HAP-1 (cell line): ENCODE measurements at places on chromosomes 1 and 21.

DNA sequence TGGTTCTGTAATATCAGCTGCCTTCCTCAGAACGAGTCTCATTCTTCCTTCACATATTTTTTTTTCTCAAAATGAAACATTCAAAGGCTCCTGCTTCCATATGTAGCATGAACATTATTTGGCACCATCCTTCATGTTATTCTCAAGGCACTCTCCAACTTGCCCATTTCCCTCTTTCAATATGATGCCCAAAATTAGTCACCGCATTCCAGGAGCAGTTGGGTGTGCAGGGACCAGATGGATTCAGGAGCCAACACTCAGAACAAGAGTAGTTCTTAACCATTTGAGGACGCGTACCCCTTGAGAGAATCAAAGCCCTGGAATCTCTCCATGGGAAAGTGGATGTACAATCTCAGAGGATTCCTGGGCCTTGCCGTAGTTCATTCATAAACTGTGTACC lies 50.3 kb downstream of the KCNK1 start:
- no peak for DNase-seq

DNA sequence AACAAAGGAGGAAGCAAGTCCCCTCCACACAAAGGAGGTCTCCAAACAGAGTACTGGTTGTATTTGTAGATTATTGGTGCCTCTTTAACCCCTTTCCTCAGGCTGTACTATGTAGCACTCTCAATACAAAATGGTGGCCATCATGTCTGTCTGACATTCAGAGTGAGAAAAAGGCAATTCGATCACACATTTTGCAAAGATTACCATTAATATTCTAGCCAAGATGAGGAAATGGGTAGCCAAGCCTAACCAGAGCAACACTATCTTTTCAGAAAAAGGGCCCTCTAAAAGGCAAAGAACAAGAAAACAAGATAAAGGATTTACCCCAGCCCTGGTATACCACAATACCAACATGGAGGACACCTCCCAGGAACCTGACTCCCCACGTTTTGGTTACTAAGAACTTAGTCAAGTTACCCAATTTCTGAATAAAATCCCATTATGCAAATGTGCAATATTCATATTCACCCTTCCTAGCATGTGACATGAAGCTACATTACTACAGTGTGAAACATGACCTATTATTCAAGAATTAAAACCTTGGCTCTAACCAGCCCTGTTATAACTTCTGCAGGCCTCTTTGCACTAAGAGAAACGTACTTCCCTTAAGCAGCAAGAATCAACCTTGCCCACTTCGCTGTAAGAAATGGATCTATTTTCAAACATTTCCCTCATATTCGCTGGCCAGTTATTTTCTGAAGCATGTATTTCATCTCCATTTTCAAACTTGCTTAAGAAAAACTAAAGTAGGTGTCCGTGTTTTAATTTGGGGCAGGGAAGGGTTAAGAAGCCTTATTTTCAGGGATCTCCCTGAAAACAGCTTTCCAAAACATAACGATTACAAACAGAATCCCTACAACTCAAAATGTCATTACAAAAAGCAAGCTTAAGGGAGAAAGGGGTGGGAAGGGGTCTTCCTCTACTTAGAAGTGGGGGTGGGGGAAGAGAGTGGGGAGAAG lies 2.1 kb downstream of the KDM5B start:
- peak; percentile 11 for DNase-seq

DNA sequence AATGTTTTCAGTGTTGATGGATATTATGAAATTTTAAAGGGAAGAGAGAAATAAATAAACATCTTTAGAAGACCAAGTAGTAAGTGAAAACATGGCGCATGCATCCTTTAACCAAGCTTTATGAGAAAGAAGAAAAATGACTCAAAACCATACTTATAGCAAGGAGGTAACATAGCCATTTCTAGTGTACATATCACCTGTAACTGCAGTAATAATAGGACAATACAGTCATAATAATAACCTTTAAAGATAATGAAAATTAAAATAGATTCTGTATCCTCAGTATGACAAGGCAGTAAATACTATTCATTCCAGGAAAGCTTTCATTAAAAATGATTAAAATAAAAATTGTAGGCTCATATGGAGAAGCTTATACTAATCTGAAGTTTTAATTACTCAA lies 141.2 kb downstream of the COL24A1 start:
- no peak for DNase-seq

- no peak for DNase-seq
These were observed 50.1 kb downstream of the NDUFS5 start for GRCh38 chr1:39076127-39076798.

- DNase-seq, result no peak
These were observed 15.2 kb upstream of the ADAMTSL4 start for GRCh38 chr1:150534002-150534401.

DNA sequence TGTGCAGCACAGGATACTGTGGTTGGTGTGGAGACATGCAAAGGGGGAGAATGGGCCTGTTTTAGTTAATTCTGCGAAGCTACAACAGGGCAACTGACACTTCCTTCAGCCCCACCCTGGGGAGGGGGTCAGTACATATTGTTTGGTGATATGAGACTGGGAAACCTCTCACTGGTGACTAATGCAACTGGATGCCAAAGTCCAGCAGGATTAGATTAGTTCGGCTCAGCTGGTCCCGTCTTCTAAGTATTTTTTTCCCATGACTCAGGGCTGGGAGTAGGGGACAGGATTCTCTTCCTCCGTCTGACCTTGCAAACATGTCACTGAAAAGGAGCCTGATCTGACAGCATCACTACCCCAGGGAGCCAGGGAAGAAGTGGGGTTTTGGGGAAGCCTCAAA lies 43.0 kb downstream of the PLXNA2 start:
- no peak for DNase-seq

DNA sequence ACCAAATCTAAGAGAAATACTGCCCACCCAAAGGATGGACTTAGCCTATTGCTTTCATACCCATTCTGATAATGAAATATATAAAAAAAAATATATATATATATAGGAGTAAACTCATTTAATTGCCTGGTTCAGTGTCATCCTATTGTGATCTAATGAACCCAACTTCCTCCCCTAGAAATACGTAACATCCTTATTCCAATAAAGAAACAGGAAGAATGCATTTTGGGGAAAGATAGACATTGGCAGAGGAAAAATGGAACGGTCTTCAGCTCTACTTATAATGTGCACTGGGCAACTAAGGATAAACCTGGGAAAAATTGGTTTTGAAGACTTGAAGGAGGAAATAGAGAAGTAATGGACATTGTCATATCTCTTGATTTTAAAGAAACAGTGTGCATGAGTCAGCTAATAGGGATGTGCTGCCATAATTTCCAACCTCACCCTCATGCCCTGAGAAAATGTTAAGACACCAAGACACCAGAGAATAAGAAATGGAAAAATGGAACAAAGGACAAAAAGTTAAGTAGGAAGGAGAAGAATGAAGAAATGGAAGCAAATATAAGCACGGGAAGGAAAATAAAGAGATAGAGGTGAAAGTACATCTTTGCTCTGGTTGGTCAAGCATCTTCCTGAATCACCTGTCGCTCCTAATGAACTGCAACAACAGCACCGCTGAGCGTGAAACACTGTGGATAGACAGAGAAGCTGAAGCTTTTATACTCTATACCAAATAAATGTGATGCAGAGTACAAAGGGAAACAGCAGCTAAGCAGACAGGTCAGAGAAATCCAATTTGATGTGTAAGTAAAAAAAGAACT lies 5.4 kb downstream of the UBR4 start:
- DNase-seq, result no peak

- DNase-seq, result no peak
These were observed 30.4 kb upstream of the GNG12 start for GRCh38 chr1:67863637-67864036.

DNA sequence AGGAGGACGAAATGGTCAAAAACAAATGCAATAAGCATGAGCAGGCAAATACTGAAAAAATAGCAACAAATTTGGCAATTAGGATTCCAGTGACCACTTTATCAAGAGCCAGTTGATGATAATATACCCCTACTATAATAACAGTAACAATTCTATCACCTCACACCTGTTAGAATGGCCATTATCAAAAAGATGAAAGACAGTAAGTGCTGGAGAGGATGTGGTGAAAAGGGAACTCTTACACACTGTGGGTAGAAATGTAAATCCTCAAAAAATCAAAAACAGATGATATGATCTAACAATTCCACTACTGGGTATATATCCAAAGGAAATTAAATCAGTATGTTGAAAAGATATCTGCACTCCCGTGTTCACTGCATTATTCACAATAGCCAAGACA lies 114.3 kb upstream of the GFI1 start:
- no peak for DNase-seq

- DNase-seq, result peak; percentile 29
These were observed 958 bp downstream of the NFYC start for GRCh38 chr1:40692429-40692895.

DNA sequence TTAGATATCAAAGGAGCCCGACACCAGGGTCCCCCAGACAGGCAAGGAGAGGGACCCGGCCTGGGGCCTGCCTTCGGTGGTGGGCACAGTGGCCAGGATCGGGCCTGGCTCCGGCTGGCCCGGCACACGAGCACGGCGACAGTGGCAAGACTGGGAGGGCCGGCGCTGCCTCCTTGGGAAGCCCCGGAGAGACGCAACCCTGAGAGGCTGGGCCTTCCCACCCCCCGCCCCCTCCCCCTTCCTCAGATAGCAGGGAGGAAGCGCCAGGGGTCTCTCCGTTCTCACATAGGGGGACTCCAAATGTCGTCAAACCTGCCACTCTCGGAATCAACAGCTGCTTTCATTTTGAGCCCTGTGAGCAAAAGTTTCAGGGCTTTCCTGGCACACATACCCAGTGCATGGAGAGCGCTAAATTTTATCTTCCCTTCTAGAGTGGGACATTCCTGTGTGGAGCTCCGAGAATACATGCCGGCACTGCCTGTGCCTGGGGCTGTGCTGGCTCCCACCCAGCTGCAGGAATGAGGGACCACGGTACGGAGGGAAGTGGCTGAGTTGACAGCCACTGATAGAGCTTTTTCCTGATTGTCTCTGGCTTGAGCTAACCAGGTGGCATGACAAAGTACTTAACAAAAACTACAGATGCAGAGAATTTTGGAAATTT lies 62.4 kb downstream of the CD247 start:
- peak; percentile 48 for DNase-seq

GRCh38 chr1:8739377-8739776 lies 78.1 kb downstream of the RERE start:
- DNase-seq, result no peak

DNA sequence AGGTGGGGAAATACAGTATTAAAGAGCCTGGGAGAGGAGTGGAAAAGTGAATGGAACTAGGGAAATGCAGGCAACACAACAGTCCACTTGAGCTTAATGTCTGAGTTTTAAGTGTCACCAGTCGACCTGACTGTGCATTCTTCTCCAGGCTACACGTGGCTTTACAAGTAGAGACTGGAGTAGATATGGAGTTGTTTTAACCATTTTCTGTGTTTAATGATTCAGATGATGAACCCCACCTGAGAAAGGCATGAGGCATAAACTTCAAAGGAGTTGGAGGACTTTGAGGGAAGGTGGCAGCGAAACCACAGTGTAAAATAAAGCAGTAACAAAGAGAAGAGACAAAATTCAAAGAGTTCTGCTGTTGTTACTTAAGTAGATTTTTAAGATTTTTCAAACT lies 12.6 kb downstream of the FUBP1 start:
- no peak for DNase-seq

DNA sequence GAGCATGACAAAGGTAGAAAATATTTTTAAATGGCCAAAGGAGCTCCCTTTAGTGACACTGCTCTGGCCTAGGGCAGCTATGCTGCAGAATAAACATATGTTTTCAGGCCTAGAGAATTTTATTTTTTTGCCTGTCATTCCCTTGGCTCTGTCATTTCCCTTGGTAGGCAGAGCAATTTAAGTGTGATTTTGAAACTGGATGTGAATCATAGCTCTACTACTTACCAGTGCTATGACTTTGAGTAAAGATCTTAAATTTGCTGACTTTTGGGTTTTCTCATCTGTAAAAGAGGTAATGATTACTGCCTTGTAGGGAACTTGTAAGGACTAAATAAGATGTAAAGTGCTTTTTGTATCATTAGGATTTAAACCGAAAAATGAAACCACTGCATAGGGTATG lies 189.0 kb upstream of the ZRANB2 start:
- no peak for DNase-seq

GRCh38 chr1:68221001-68221979 lies 11.0 kb downstream of the WLS start:
- DNase-seq, result no peak

DNA sequence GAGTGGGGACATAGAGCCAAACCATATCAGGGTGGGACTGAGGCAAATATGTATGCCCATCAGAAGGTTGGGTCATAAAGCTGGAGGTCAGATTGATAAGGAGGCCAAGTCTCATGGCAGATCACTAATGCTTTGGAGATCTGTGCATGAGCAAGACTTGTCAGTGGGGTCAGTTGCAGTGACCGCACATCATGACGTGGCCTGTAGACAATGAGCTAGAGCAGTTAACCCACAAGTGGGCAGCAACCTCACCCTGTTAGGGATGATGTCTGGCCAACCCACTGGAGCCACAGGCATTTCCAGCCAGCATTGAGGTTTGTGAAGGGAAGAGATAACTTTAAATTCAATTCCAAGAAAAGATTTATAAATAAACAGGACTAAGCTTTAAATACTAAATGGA lies 66.7 kb downstream of the XCL1 start:
- DNase-seq, result no peak

DNA sequence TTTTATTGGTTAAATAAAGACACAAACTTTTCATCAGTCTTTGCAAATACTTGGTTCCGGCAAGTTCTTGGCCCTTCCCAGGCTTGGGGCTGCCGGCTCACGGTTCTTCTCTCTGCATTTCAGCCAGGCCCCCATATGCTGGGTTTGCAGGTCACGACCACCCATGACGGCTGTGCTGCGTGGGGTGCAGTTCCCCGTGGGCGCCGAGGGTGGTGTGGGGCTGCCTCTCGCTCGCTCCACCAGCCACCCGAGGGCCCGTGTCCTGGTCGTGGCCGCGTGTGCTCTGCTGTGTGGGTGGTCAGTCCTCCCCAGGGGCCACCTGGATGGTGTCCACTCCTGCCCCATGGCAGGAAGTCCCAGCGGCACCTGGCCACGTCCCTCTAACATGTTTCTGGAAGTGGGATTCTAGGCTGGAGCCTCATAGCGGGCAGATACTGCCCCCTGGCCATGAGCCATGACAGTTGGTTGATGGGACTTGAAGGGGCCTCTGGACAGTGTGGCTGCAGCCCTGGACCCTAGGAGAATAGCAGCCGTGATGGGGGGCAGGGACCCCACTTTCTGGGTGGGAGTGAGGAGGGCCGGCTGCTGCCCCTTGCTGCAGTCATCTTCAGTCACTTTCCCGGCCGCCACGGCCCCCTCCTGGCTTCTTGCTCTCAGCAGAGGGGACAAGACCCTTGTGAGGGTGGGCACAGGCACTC lies 46.3 kb downstream of the SKI start:
- DNase-seq, result no peak

DNA sequence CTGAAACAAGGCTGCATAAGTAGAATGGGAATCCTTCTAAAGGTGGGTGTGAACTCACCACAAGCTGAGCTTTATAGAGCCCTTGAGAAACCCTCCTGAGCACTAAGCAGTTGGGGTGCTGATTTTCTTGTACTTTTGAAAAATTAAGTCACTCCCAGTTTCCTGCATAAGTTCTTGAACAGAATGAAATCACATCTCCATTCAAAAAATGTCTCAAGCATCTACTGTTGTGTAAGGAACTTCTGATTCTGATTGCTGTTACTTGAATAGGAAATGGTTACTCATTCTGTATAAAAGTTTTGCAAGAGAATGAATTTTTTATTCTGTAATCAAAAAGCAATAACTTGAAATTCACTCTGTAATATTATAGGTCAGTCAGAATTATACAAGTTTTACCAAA lies 50.8 kb upstream of the WNT2B start:
- DNase-seq, result no peak

GRCh38 chr1:5637171-5637570 lies 355.1 kb downstream of the NPHP4 start:
- peak; percentile 36 for DNase-seq
